Cardiac fibroblast (primary cell): ENCODE measurements at places on chromosomes 16 and 17.

GRCh38 chr17:72984926-72985325 lies 107.6 kb downstream of the SLC39A11 start:
- DNase-seq: no peak

GRCh38 chr17:14094676-14095601 lies 25.6 kb downstream of the COX10 start:
- no peak for DNase-seq

DNA sequence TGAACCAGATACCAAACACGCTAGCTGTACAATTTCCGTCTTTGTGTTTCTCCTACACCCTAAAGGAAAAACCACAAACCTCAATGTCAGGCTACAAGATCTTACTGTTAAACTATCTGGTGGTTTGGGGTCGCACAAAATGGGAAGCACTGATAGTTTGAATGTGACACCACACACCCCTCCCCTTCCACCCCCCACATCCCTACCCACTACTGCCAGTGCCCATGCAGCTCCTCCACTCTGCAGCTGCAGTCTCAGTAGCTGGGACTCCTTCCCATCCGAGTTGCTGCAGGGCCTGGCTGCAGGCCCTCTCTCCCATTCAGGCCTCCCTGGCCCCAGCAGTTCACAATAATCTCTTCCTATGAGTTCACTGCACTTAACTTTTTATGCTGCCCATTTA lies 18.4 kb downstream of the TRAP1 start:
- DNase-seq: no peak

DNA sequence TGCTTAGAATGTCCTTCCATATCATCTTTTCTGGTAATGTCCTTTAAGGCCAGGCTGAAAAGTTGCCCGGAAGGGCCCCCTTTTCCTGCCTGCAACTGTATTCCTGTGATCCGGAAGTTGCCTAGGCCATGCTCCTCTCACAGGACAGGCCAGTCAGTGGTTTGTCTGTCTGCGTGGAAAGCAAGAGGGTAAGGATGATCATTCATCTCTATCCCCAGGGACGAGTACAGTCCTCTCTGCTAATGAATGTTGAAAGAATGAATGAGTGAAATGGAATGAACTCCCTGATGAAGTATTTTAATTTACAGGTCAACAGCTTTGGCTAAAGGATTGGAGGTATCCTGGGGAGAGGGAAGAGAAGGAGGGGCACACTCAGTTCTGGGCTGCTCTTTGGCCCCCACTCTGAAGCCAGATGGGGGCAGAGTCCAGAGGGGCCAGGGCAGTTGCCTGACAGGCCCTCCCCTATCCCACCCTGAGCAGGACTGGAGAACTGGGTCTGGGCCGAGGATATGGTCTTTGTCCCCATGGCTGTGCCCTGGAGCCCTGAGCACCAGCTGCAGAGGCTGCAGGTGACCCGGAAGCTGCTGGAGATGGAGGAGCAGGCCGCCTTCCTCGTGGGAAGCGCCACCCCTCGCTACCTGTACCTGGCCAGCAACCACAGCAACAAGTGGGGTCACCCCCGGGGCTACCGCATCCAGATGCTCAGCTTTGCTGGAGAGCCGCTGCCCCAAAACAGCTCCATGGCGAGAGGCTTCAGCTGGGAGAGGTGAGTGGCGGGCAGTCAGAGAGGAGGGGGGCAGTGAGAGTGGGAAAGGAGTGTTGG lies 3.2 kb downstream of the AOC3 start:
- no peak for DNase-seq

- peak; percentile 95 for DNase-seq
Observed at GRCh38 chr17:82217530-82218204, 5.0 kb upstream of the CCDC57 start.

GRCh38 chr16:11836650-11837244 lies 14.6 kb downstream of the RSL1D1 start:
- DNase-seq: peak; percentile 84

DNA sequence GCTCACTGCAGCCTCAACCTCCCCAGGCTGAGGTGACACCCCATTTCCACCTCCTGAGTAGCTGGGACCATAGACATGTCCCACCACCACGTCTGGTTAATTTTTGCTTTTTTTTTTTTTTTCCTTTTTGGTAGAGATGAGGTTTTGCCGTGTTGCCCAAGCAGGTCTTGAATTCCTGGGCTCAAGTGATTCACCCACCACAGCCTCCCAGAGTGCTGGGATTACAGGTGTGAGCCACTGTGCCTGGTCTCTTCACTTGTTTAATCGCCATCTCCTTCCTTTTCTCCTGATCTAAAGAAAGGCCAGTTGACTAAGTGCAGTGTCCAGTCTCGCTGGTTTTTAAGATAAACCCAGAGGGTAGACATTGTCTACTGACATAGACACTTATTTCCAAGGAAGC lies 152.0 kb downstream of the C16orf95 start:
- DNase-seq: no peak

DNA sequence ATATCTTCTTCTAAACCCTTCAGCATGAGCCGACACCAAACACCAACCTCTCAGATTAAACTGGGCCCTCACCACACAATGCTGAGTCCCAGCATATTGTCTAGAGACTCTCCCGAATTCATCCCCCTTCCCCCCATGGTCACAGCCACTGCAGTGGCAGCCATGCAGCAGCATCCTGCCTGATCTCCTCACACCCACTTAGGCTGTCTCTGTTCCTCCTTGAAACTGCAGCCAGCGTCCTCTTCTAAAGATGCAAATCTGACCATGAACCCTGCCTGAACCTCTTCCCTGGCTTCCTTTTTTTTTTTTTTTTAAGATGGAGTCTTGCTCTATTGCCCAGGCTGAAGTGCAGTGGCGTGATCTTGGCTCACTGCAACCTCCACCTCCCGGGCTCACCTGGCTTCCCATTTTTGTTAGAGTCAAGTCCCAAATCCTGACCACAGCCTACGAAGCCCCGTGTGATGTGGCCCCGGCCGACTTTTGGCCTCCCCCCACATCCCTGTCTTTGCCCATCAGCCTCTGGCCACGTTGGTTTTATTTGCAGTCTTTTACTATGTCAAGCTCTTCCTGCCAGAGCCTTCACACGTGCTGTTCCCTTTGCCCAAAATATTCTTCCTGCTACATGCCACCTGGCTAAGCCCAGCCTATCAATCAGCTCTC lies 2.8 kb downstream of the FA2H start:
- DNase-seq: no peak
